ENCODE measurements at places on chromosomes 5 and 9. TPM values are rescaled to one million over a fixed set of nuclear protein-coding genes. Genes with fewer than 3 reads are reported as not detected.
A peak's percentile ranks its signal among the peaks of the same experiment; 100 is the strongest.

GPR150 gene
- total RNA-seq, result 0.31 TPM

ADAMTSL1 gene
- total RNA-seq, result 128 TPM

HK3 gene
- 5.5 TPM for total RNA-seq

DNA sequence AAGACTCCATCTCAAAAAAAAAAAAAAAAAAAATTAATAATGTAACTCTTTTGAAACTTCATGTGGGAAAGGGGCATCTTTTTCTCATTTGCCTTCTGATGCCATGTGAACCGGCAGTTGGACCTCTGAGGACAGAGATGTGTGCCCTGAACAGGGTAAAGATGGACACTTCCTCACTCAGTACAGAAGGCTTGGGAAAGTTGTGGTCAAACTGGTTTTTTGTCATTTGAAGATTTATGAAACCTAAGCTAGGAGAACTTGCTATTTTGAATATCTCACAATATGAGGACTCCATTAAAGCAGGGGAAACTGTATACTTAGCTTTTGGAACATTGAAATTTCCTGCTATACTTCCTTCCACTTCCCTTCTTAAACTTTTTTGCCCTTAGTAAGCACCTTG lies 147.5 kb upstream of the ALDH1B1 start:
- no peak for ATAC-seq

GRCh38 chr9:123438821-123439220 lies 82.8 kb downstream of the CRB2 start:
- no peak for ATAC-seq

GRCh38 chr5:116766470-116766947 lies 191.9 kb upstream of the SEMA6A start:
- peak; percentile 92 for ATAC-seq

GRCh38 chr9:126618190-126618584 lies 4.5 kb downstream of the LMX1B start:
- ATAC-seq, result no peak
